ENCODE measurements at places on chromosomes 16 and 17. TPM values are rescaled to one million over a fixed set of nuclear protein-coding genes. Genes with fewer than 3 reads are reported as not detected.

DNA sequence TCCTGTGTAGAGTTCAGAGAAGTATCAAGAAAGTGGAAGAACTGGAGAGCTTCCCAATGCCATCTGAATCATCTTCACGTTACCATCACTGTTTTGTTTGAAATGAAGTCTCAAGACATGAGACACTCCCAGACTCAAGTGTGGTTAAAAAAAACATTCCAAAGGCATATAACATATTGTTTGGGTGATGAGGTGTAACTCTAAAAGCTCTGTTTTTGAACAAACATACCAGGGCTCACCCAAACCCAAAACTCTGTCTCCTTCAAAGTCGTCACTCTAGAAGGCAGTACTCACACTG lies 6.3 kb upstream of the ZCCHC14 start:
- DNase-seq = no peak

GRCh38 chr16:49359591-49359990 lies 14.0 kb upstream of the C16orf78 start:
- no peak for DNase-seq

DNA sequence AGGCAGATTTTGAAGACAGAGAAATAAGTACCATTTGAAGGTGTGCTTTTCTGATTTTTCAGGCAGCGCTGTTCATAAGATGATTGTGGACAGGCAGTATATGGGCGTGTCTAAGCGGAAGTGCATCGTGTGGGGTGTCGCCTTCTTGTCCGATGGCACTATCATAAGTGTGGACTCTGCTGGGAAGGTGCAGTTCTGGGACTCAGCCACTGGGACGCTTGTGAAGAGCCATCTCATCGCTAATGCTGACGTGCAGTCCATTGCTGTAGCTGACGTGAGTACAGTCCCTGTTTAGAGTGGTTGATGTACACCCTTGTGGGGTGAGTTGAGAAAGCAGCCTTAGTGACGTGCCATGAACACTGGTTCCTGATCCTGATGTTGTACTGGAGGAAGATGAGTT lies 10.7 kb downstream of the UTP4 start:
- DNase-seq = no peak

- no peak for DNase-seq
Measured at GRCh38 chr17:41730479-41730878, 4.0 kb downstream of the HAP1 start.

Gene HYDIN
- polyA plus RNA-seq = 13.2 TPM

- DNase-seq = no peak
Measured at GRCh38 chr17:33927732-33928133, 327.4 kb upstream of the CCL2 start.

- DNase-seq = no peak
Measured at GRCh38 chr16:28528463-28528867, 10.3 kb downstream of the NUPR1 start.

GRCh38 chr16:51153577-51154031 lies 2.5 kb upstream of the SALL1 start:
- DNase-seq = no peak

GRCh38 chr16:1082952-1083675 lies 10.6 kb downstream of the SSTR5 start:
- DNase-seq = no peak

DNA sequence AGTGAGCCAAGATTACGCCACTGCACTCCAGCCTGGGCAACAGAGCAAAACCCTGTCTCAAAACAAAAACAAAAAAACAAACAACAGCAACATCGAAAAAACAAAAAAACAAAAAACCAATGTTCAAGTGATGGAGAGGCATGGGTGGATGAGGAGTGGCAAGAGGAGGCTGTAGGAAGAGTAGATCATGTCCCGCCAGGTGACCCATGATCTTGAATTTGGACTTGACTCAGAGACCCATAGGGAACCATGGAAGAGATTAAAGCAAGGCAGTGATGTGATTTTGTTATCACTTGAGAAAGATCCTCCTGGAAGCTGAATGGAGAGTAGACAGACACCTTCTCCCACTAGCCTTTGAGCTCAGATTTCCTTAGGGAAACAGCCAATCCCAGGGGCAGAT lies 11.2 kb downstream of the ABAT start:
- no peak for DNase-seq

Gene MARCHF10
- 1.3 TPM for polyA plus RNA-seq

Gene ABI3
- 9.5 TPM for polyA plus RNA-seq

Gene SOX15
- polyA plus RNA-seq = 1.9 TPM

DNA sequence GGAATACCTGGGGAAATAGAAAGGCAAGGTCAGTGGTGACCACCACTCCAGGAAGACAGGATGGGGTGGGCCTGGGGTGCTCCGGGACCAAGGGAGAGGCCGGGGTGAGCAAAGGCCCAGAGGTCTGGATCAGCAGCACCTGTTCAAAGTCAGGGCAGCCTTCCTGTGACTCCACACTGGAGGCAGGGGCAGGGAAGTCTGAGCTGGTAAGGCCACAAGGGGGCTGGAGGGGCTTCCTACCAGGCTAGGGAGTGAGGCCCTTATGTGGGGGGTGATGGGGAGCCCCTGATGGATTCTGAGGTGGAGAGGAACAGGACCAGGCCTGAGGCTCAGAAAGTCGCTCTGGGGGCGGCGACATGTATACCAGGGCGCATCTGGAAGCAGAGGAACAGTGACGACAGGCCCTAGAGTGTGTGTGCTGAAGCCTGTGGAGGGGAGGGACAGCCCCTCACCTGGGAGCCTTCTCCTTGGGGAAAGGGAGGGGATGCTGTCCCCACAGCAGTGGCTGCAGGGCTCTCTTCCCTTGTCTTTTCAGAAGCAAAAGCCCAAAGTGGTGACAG lies 3.7 kb downstream of the C16orf78 start:
- no peak for DNase-seq

Gene CTRB1
- 0.20 TPM for polyA plus RNA-seq

Gene TMED6
- 3.4 TPM for polyA plus RNA-seq

GRCh38 chr17:34178092-34178491 lies 77.0 kb upstream of the CCL2 start:
- DNase-seq = no peak

Gene MATCAP1
- 43.5 TPM for polyA plus RNA-seq

- no peak for DNase-seq
Measured at GRCh38 chr17:78075011-78075410, 53.5 kb downstream of the TMC6 start.

Gene MLST8
- polyA plus RNA-seq = 29.8 TPM

DNA sequence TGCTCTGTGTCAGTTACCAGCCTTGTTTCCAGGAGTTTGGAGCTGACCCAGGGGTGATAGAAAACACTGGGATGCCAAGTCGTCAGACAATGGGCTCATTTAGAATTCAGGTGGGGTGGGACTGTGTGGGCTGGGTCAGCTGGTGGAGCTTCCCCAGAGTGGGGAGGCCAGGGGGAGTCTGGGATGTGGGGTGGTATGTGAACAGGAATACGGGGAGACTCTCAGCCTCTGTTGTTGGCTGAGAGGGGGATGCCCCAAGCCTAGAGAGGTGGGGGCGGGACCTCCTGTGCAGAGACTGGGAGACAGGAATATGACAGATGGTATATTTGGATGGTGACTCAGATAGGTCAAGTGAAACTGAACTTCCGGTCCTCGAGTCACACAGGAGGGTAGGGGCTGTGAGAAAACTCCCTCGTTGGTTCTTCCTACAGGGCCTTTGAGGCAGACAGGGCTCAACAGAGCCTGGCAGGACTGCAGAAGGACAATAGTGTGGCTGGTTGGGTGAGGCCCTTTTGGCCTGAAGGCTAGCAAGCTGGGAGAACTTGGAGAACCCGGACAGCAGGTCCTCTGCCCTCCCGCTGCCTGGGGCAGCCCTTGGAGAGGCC lies 23.7 kb downstream of the CDH1 start:
- no peak for DNase-seq

DNA sequence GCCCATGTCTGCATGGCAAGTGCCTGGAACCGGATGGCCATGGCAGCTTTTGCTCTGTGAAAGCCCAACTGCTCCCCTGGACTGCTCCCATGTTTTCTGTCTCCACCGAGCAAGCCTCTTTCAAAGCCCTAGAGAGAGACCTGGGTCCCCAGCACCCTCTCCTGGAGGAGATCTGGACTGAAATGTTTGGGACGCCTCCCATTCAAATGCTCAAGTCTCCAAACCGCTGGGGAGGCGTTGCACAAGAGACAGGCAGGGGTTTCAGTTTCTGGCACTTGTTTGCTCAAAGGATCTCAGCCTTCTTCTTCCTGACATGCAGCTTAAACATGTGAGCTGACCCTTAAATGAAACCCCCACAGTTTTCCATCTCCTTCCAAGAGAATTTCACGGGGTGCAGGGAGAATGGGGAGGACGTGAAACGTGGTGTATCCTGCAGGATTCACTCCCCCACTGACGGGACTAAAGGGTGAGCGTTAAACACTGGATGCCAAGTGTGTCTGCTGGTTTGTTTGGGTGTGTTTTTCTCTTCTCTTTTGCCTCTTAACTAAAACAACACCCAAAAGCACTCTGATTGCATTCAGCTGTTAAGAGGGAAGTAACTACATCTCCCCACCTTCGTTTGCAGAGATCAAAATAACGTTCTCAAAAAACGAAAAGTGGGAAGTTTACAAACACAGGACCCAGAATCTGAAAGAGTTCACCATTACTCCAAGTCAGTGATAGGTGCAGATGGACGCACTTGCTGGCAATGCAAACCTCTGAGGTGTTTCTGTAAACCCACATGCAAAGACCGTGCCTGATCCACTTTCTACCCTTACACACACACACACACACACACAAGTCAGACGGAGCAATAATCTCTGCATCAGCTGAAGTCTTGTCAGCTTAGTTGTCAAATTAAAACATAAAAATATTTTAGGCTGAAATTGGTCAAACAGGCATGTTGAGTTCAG lies 256.9 kb downstream of the C16orf95 start:
- peak; percentile 35 for DNase-seq

- DNase-seq = no peak
Measured at GRCh38 chr17:71870546-71870862, 250.3 kb upstream of the SOX9 start.

Gene BIRC5
- 18.4 TPM for polyA plus RNA-seq

- no peak for DNase-seq
Measured at GRCh38 chr17:68950725-68951124, 4.5 kb downstream of the ABCA8 start.

DNA sequence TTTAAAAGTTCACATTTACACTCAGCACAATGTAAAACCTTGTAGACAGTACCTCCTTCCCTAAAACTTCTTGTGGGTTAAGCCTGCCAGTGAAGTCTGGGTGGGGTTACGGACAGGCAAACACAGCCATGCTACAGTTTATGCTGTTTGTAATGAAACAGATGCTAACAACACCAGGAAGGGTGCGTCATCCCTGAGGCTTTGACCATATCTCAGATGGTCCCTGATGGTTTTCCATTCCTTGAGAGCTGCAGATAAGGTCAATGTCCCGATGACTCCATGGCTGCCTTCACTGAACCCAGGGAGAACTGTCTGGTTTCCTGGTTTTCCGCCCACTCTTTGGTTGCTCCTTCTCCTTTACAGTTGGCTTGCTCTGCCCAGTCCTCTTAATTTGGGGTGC lies 29.1 kb downstream of the GAS7 start:
- DNase-seq = no peak

DNA sequence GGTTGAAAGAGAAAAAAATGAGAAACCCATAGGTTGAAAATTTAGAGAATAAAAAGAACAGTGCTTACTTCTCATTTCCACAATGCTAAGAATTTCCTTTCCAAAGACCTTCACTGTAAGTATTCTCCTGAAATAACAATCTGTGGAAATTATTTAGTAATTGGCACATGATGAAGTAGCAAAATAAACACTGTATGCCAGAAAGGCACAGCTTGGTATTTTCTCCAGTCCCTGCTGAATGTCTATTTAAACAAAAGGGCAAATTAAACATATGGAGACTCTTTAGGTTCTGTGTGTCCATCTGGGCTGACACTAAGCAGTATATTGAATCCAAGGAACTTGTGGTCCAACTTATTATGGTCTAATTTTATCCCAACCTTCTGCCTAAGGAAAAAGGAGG lies 46.1 kb downstream of the CHCT1 start:
- no peak for DNase-seq

Gene DNAI2
- 6.6 TPM for polyA plus RNA-seq

DNA sequence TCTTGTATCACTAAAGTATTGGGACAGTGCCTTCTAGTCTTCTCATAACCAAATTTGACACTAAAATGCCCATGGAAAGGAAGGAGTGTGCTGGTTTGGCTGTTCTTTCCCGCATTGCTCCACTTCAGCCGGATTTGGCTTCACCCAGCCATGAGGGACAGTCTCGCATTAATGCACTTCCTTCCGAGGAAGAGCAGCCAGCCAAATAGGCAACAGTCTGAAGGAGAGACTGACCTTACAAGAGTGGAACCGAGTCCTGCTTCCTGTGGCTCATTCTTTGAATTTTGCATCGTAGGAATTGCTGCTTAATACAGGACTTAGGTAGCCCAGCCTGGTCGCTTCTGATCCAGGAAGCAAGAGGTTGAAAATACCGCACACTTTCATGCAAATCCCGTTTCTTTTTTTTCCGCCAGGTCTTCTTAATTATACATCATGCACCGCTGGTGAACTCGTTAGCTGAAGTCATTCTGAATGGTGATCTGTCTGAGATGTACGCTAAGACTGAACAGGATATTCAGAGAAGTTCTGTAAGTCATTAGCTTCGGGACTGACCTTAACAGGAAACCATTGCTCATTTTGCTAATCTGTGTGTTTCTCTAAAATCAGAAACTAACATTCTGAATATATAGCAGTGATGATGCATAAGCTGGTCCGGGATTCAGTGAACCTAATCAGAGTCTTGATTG lies 38.2 kb downstream of the CLEC16A start:
- no peak for DNase-seq

- no peak for DNase-seq
Measured at GRCh38 chr17:17732892-17733670, 51.8 kb downstream of the RAI1 start.

Gene PYY
- polyA plus RNA-seq = 0.21 TPM

DNA sequence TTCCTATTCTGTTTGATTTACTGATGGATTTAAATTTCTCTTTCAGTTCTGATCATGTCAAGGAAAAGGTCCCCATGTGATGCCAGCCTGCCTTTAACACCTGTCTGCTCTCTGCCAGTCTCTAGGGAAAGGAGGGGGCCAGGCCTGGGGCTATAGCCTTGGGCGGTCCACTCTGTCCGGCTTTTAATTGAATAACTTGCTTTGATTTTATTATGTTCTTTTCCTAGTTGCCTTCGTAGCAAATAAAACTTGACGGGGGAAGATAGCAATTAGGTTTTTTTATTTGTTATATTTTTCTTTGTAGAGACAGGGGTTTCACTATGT lies 47.6 kb downstream of the ABAT start:
- DNase-seq = no peak

Gene EXOC3L1
- polyA plus RNA-seq = 9.5 TPM

DNA sequence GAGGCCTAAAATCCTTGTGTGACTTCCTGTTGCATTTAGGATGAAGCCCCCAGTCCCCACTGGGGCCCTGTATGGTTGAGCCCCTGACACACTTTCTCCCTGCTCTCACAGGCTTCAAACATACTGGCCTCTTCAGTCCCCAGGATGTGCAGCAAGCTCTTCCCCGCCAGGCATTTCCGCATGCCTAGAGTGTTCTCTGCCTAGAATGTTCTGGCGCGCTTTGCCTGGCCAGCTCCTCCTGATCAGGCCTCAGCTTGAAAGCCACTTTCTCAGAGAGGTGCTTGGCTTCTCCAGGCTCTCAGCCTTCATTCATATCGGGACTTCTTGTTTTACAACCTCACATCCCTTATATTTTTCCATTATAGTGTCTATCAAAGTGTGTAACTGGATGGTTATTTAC lies 123.7 kb downstream of the SPACA3 start:
- DNase-seq = no peak
